ENCODE measurements at places on chromosomes 5 and 9. TPM values are rescaled to one million over a fixed set of nuclear protein-coding genes. Genes with fewer than 3 reads are reported as not detected.

GRCh38 chr5:170662966-170663365, 120.6 kb upstream of the GABRP start:
- no peak for DNase-seq

DNA sequence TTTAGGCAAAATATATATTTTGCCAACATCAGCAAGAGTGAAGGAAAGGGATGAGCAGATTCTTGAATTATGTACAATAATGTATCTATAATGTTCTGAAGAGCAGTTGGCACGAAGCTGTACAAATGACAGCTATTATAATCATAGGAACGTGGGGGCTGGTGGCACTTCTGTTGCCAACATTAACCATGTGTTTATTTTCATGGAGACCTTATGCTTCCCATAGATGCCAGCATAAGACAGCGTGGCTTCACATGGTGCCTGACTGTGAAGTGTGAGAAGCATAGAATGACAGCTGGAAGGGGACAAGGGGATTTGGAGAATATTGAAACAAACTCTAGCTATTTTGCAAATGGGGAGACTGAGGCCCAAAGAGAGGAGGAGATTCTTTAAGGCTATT, 52.6 kb upstream of the ATP10B start:
- DNase-seq, result no peak

- no peak for DNase-seq
These were observed 11.3 kb downstream of the FLT4 start for GRCh38 chr5:180637962-180638680.

DNA sequence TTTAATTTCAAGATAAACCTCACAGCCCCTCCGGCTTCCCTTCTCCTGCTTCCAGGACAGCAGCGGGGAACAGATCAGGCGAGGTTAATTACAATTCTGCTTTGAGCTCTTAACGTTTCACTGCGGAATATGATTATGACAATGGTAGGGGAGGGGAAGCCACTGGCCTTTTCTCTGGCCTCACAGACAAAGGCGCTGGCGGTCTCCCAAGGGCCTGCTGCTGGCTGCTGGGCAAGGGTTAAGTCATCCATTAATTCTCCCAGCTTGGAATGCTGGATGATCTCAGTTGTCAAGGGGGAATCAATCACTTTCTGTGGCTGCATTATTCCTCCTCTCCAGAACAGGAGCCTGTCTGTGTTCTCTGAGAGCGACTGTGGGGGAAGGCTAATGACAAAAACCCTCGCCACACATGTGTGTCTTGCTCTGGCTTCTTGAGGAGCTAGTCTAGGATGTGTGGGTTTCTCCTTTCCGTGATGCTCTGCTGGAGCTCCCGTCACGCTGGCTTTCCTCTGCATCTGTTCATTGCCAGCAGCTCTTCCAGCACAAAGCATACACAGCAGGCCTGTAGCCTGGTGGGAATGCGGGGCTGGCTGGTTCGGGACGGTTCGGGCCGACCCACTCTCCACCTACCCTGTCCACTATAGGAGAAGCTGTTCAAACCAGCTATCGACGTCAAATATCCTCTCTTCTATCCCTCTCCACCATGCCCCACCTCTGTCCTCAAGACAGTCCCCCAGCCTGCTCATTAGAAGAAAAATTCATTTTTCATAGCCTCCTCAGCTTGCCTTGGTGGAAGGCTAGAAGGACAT, 82.8 kb downstream of the DCP2 start:
- DNase-seq, result peak; percentile 82

DNA sequence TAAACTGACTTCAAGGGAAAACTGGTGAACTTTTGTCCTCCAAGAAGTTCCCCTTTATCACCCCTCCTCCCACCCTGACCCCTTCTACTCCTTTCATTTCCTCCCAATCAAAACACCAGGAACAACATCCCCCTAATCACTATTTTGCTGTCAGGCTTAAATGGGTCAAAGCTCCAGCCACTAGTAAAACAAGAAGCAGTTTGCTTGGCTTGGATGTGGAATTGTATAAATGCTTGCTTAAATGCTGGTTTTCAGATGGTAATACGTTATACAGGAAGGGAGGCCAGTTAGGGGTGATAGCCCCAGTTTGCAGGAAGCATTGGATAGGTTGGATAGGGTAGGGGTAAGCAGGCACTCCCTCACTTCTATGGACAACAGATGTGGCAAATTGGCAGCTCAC, 473.6 kb downstream of the AGTPBP1 start:
- peak; percentile 68 for DNase-seq

GRCh38 chr5:174895360-174895759, 171.0 kb downstream of the MSX2 start:
- DNase-seq, result no peak

DNA sequence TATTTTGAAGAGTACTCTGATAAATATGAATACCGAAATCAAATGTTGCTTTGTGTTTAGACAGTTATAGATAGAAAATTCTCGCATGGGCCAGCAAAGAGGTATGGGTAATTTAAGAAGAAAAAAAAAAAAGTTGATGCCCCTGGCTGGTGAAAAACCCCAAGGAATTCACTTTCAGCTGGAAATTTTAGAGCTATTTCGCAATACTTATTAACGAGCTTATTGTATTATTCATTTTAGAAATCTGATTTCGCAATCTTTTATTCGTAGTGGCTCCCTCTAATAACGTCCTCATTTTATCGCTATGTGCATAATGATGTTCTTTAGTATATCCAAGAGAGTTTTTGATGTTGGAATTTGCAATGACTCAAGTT, 18.5 kb upstream of the FER start:
- DNase-seq, result no peak

- no peak for DNase-seq
These were observed 10.6 kb upstream of the MARCHF3 start for GRCh38 chr5:127040796-127041520.

GRCh38 chr9:136922540-136922939, 22.0 kb downstream of the FBXW5 start:
- no peak for DNase-seq

DNA sequence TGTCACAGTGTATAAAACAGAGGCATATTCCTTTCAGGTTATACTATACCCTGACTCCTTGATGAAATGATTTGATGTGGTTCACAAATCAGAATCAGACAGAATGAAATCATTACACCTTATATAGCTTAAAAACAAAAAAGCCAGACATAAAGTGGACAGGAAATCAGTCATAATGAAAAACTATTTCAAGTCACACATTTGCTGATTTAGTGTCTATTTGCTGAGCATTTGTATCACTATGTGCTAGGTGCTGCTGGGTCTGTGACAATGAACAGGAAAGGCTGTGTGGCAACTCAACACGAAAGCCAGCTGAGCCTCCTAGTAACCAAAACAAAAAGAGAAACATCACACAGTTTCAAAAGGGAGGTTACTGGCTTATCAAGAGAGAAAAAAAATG, 194.0 kb downstream of the EFNA5 start:
- DNase-seq, result no peak

DNA sequence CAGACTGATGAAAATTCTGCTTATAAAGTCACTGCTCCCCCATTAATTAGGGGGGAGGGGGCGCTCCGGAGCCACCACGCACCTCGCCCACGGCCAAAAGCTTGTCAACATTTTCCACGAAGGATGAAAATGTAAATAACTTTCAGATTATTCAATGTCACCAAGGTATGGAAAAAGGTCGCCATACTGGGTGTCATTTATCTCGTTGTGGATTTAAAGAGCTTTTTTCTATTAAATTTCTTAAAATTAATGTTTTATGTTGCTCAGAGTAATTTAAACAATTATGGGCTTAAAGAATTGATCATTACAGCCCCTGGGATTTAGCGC, 13.0 kb downstream of the LHX3 start:
- DNase-seq, result no peak

- peak; percentile 43 for DNase-seq
These were observed 43.5 kb upstream of the TCF7 start for GRCh38 chr5:134070725-134071613.

- no peak for DNase-seq
These were observed 5.7 kb upstream of the STING1 start for GRCh38 chr5:139488260-139488659.

DNA sequence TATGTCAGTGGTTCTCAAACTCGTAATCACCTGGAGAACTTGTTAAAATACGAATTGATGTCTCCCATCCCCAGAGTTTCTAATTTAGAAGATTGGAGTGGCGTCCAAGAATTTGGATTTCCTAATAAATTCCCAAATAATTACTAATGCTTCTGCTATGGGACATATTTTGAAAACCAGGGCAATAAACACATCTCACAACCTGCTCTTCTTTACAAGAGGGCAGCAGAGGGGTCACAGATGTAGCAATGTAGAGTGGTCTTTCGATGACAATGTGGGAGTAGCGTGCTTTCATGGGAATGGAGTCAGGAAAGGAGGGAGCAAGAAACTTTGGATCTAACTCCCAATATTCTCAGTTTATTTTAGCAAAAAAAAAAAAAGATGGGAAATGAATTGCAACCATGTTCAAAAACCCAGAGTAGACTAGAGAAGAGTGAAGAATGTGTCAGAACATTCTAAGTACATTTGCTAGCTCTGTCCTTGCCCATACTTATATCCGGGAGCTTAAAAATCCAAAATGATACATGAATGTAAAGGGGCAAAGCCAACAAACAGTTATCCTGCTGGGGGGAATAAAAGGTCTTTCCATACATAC, 33.8 kb upstream of the ALDH1A1 start:
- no peak for DNase-seq

HEXB gene
- 157 TPM for polyA plus RNA-seq

TMEM252 gene
- polyA plus RNA-seq, result 8.4 TPM

SYNPO gene
- 109 TPM for polyA plus RNA-seq

IARS1 gene
- 96.5 TPM for polyA plus RNA-seq

CER1 gene
- polyA plus RNA-seq, result 1.1 TPM

PNPLA7 gene
- 4.0 TPM for polyA plus RNA-seq

KIF20A gene
- 41.1 TPM for polyA plus RNA-seq

HAPLN1 gene
- polyA plus RNA-seq, result 8.8 TPM
